Umbilical cord (tissue), 2 donors: ENCODE measurements at places on chromosomes 2 and 18. TPM values are rescaled to one million over a fixed set of nuclear protein-coding genes. Genes with fewer than 3 reads are reported as not detected.

Gene LYPD6B
- total RNA-seq, result 4.3 TPM

Gene FABP1
- total RNA-seq, result 0.24 TPM

Gene GKN2
- total RNA-seq, result 0.96 TPM

Gene RAB17
- total RNA-seq, result 1.2 TPM

Gene IL1A
- 1.4 TPM for total RNA-seq

Gene G6PC2
- 0.24 TPM for total RNA-seq

Gene TMEM185B
- total RNA-seq, result 16.4 TPM

Gene MSTN
- total RNA-seq, result 0.72 TPM

Gene SOX11
- 10.1 TPM for total RNA-seq

Gene PTPRM
- total RNA-seq, result 49.1 TPM

Gene CHST9
- 3.4 TPM for total RNA-seq

Gene KATNAL2
- total RNA-seq, result 2.9 TPM

Gene UGT1A8
- total RNA-seq, result 6.5 TPM

Gene CETN1
- not detected for total RNA-seq

Gene KCNG2
- 2.6 TPM for total RNA-seq

Gene IL18RAP
- 5.5 TPM for total RNA-seq

Gene NT5C1B
- total RNA-seq, result 4.3 TPM

Gene CCT7
- 111 TPM for total RNA-seq

Gene SNRPD1
- total RNA-seq, result 8.4 TPM

Gene RETREG2
- 40.9 TPM for total RNA-seq

Gene FNDC4
- total RNA-seq, result 3.1 TPM

Gene CDC42EP3
- total RNA-seq, result 44.1 TPM

Gene NLRC4
- 4.3 TPM for total RNA-seq

Gene ABCG5
- total RNA-seq, result 0.96 TPM

Gene TUBA3E
- not detected for total RNA-seq

Gene MEIS1
- 91.5 TPM for total RNA-seq

Gene ADI1
- total RNA-seq, result 30.8 TPM

Gene ANKRD30BL
- total RNA-seq, result 1.7 TPM

Gene PMAIP1
- 13.7 TPM for total RNA-seq

Gene POTEI
- total RNA-seq, result 0.96 TPM

Gene DUSP11
- total RNA-seq, result 41.4 TPM

Gene CCBE1
- total RNA-seq, result 2.4 TPM

Gene CPO
- total RNA-seq, result not detected

Gene CWC22
- 12.0 TPM for total RNA-seq

Gene ALLC
- total RNA-seq, result 0.48 TPM

Gene SPDYA
- total RNA-seq, result 1.2 TPM

Gene SCN9A
- total RNA-seq, result 8.2 TPM

Gene IL36B
- 2.4 TPM for total RNA-seq

Gene MAP2
- total RNA-seq, result 14.4 TPM
